ENCODE measurements at places on chromosomes 6 and 20.

DNA sequence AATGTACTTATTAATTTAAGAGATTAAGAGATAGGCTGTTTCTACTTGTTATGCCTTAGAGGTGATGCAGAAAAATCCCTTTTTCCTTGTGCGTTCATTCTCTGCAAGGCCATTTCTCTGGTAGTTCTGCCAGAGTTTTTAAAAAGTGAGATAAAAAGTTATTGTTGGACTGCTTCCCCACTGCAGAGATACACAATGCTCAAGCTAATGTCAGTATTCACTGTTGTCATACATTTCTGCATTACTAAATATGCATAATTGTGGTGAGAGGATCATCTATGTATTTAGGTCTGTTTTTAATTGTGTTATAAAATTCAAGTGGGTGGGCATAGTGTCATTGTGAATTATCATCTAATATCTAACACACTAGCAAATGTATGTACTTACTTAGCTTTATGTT lies 600.4 kb downstream of the HTR1B start:
- DNase-seq, result no peak

DNA sequence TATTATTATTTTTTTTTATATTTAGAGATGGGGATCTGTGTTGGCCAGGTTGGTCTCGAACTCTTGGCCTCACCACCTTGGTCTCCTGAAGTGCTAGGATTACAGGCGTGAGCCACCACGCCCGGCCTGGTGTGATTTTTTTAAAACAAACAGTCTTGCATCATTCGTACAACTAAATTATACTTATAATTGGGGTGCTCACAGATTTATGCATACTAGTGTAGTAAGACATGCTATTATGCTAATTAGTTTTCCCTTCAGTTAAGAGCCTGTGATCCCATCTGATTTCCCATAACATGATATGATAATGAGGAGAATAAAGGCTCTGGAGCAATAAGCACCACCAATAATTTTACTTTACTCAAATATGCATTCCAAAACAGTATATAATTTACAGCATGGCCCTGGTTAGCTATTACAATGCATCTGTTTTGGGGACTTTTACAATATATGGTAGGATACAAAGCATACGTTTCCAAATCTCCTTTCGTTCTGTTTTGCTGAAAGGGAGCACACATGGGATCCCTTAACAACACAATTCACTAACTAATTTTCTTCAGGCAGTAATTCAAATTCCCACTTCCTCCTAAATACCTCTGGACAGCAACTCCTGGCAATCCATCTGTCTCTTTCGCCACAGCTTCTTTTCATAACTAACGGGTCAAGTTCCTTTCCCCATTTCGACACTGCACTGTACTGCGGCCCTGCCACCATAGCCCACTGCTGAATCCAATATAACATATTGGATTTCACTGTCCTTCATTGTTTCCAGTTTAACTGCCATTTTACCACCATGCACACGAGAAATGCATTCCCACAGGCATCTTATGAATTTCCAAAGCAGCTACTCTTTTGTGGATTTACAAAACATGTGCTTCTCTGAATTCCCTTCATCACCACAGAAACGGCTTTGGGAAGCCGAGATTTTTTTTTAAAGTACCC lies 1.7 kb downstream of the NUDT3 start:
- peak; percentile 46 for DNase-seq

DNA sequence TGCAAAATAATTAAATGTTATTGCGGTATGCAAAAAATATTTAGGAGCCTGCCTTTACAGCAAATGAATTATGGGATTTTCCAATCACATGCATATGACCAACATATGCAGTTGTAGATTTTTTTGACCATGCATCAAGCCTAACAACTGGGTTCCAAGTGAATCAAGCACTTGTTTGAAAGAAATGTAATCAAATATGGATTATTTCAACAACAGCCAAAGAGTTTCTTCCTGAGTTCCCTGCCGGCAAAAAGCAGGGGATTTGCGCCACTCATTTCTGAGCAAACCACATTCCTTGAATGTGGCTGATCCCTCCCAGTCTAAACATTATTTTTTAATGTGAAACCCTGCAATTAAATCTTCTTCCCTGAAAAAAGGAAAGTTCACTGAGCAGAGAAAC lies 100.1 kb upstream of the ADTRP start:
- no peak for DNase-seq

DNA sequence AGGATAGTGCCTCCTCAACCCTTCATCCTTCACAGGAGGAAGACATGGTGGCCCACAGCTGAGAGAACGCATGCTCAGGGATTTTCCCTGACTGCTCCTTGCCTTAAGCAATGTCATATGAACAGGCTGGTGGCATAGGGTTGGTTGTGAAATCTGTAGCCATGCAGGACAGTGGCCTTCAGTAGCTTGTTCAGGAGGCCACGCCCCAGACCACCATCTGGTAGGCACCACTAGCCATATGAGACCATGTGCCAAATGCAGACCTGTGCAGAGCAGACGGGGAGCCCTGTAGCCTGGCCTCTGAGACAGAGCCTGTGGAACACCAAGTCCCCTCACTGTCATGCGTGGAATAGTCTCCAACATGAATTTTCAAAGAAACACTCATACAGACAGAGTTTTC lies 76.5 kb downstream of the ADTRP start:
- no peak for DNase-seq

GRCh38 chr20:13671512-13671911 lies 32.8 kb upstream of the TASP1 start:
- no peak for DNase-seq

- peak; percentile 7 for DNase-seq
Observed at GRCh38 chr6:56891754-56892153, 63.2 kb upstream of the BEND6 start.

GRCh38 chr6:109336221-109336961 lies 45.9 kb downstream of the CD164 start:
- DNase-seq, result no peak

Data from hematopoietic multipotent progenitor cell treated with erythropoietin and hydrocortisone succinate and interleukin-3 and kit ligand, for 6 days (in vitro differentiated cells).